ENCODE measurements at places on chromosomes 6 and 20. TPM values are rescaled to one million over a fixed set of nuclear protein-coding genes. Genes with fewer than 3 reads are reported as not detected.

Gene ENPP5
- not detected for total RNA-seq

Gene HLA-C
- 55.0 TPM for total RNA-seq

Gene MAS1
- total RNA-seq: not detected

Gene HNF4A
- total RNA-seq: 15.4 TPM

Gene FARS2
- total RNA-seq: 10.0 TPM

Gene ADA
- 53.5 TPM for total RNA-seq

Gene PRDM13
- 0.84 TPM for total RNA-seq

Gene MLIP
- not detected for total RNA-seq

Gene PRR18
- 0.11 TPM for total RNA-seq

Gene THBS2
- 0.02 TPM for total RNA-seq

Gene QKI
- total RNA-seq: 48.8 TPM

Gene FERMT1
- total RNA-seq: 13.4 TPM

Gene PAQR8
- total RNA-seq: 1.1 TPM

Gene TRIM10
- total RNA-seq: not detected

Gene ZNF391
- 0.25 TPM for total RNA-seq

Gene VGLL2
- total RNA-seq: not detected

Gene KCNK5
- total RNA-seq: 1.3 TPM

Gene DEFB118
- total RNA-seq: not detected

Gene NRN1
- total RNA-seq: 0.65 TPM

Gene KPNA5
- 1.9 TPM for total RNA-seq

Gene MARCKS
- 12.4 TPM for total RNA-seq

Gene TINAG
- not detected for total RNA-seq

Gene FUT9
- not detected for total RNA-seq

Gene EPPIN
- not detected for total RNA-seq

Gene C20orf141
- 0.46 TPM for total RNA-seq

Gene SPATS1
- total RNA-seq: not detected

All from A549 treated with GW870086 at 1 μM for 4 hours (cell line).